ENCODE measurements at places on chromosomes 2 and 18. TPM values are rescaled to one million over a fixed set of nuclear protein-coding genes. Genes with fewer than 3 reads are reported as not detected.

STON1 gene
- 15.0 TPM for total RNA-seq

GRCh38 chr2:163665051-163665450 lies 70.8 kb downstream of the FIGN start:
- H3K4me1 ChIP-seq = peaks cover 45% of the 10 kb centered on the region
- no peak overlapping the region for H3K4me3 ChIP-seq
- DNase-seq = no peak

DNA sequence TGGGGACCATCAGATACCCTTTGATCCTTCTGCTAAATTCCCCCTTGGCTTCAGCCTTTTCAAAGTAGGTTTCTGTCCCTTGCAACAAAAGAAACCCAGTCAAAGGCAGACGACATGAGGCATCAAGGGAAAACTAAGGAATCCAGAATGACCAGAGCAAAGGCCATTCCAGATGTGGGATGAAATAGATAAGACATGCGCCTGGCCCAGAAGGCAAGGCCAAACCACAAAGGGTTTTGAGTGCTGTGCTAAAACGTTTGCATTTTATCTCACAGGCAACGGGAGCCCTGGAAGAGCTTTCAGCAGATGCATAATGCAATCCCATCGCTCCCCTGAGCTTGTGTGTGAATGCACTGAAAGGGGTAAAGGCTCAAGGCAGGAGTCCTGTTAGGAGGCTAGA lies 17.7 kb downstream of the CXCR1 start:
- no peak overlapping the region for H3K27ac ChIP-seq

FOXD4L1 gene
- 0.52 TPM for total RNA-seq

- H3K27ac ChIP-seq = no peak overlapping the region
- DNase-seq = no peak
- H3K4me1 ChIP-seq = no peaks in the 10 kb centered on the region
- H3K36me3 ChIP-seq = peaks cover 16% of the 10 kb centered on the region
- no peaks in the 10 kb centered on the region for H3K27me3 ChIP-seq
These were observed 8.6 kb downstream of the ACP1 start for GRCh38 chr2:273333-273732.
